Spleen (tissue), 13 donors: ENCODE measurements at places on chromosomes 2 and 18. TPM values are rescaled to one million over a fixed set of nuclear protein-coding genes. Genes with fewer than 3 reads are reported as not detected.

Gene COL3A1
- 177 TPM for total RNA-seq

Gene UGT1A1
- not detected for total RNA-seq

Gene CRYBA2
- total RNA-seq, result not detected

Gene APLF
- 6.0 TPM for total RNA-seq

Gene SIX2
- not detected for total RNA-seq

Gene CELF4
- total RNA-seq, result 0.84 TPM

GRCh38 chr18:50644807-50645206 lies 84.9 kb downstream of the MAPK4 start:
- no peaks in the 10 kb centered on the region for H3K36me3 ChIP-seq
- no peaks in the 10 kb centered on the region for H3K4me1 ChIP-seq
- H3K27me3 ChIP-seq, result no peaks in the 10 kb centered on the region
- H3K27ac ChIP-seq, result no peak overlapping the region
- H3K4me3 ChIP-seq, result no peak overlapping the region

DNA sequence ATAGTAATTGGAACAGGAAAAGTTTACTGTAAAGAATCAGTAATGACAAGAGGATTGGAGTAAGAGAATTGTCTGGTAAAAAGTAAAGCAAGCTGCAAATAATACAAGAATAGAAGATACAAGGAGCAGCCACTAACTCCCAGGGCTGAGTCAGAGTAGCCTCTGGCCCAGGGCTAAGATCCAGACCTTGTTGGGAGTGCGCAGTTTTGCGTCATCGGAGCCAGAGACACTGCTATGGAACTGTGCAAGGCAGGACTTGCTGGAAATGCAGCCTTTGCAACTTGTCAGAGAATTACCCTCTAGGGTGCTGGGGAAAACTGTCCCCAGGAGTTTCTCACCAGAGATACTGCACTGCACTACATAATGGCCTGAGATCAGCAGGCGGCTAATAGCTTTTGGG lies 135.2 kb downstream of the NYAP2 start:
- H3K27me3 ChIP-seq, result no peaks in the 10 kb centered on the region
- H3K4me3 ChIP-seq, result no peak overlapping the region
- H3K36me3 ChIP-seq, result no peaks in the 10 kb centered on the region

- no peak for DNase-seq
- H3K4me3 ChIP-seq, result no peak overlapping the region
- peak overlapping the region; percentile 23 for H3K27ac ChIP-seq
- no peaks in the 10 kb centered on the region for H3K36me3 ChIP-seq
- no peaks in the 10 kb centered on the region for H3K27me3 ChIP-seq
These were observed 3.7 kb downstream of the TSHZ1 start for GRCh38 chr18:75214332-75214690.

DNA sequence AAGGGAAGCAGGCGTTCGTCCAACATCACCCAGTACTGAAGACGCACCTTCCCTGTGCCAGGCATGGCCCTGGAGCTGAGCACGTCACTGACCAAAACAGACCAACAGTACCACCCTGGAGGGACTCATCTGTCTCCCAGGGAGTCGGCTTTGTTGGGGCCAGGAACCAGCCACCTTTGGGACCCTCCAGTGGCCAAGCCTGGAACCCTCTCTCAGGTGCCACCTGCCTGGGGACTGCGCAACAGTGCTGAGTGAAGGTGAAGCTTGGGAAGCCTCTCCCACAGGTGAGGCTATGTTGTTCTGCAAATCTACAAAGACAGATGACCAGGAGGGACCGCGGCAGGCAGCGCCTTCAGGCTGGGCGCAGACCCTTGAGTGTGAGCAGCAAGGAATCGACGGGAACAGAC lies 91.4 kb upstream of the OTOS start:
- H3K36me3 ChIP-seq, result no peaks in the 10 kb centered on the region
- H3K4me1 ChIP-seq, result peaks cover 3% of the 10 kb centered on the region
- no peak overlapping the region for H3K27ac ChIP-seq
- DNase-seq, result peak; percentile 51
- no peaks in the 10 kb centered on the region for H3K27me3 ChIP-seq

DNA sequence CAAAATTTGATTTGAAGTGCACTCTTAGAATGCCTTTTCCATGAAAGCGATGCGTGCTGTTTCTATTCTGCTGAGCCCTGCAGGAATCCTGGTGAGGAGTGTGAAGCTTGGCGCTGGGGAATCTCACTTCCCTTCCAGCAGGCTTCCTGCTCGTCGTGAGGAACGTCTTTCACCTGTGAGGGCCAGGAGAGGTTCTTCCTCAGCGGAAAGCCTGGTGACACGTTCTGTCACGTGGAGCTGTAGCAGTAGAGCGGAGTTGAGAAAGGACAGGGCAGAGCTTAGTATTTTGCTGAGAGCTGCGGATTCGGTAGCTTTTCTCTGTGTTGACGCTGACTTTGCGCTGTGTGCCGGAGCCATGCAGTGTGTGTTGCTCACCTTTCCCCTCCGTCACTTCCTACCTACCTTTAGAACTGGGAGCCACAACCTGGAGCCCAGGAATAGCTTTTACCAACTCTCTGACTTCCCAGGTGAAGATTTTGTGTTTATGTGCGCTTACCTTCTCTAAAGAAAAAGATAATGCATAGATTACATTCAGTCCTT lies 294.8 kb downstream of the PTGR3 start:
- H3K4me3 ChIP-seq, result no peak overlapping the region
- no peak for DNase-seq
- no peak overlapping the region for H3K27ac ChIP-seq
- no peaks in the 10 kb centered on the region for H3K36me3 ChIP-seq
- H3K4me1 ChIP-seq, result no peaks in the 10 kb centered on the region

DNA sequence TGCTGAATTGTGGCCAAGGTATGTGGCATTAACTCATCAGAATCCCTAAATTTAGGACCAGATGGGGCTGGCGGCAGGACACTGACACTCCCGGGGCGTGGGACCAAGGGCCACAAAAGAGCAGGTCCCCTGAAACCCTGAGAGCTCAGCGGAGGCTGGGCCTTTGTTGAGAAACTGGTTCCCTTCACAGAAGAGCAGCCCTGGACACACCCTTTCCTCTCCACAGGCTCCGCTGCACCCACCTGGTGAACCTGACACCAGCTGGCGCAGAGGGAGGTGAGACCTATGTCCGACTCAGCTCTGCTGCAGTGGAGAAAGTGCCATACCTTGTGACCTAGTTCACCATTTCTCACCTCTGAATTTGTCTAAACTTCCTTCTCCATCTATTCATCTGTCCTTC lies 119.5 kb downstream of the RTP5 start:
- DNase-seq, result peak; percentile 76
- no peaks in the 10 kb centered on the region for H3K27me3 ChIP-seq
- H3K4me1 ChIP-seq, result peaks cover 6% of the 10 kb centered on the region
- no peak overlapping the region for H3K27ac ChIP-seq
- no peak overlapping the region for H3K4me3 ChIP-seq
- H3K36me3 ChIP-seq, result no peaks in the 10 kb centered on the region

GRCh38 chr2:233145726-233146125 lies 85.6 kb downstream of the INPP5D start:
- H3K36me3 ChIP-seq, result peaks cover 99% of the 10 kb centered on the region
- H3K27me3 ChIP-seq, result no peaks in the 10 kb centered on the region
- H3K4me1 ChIP-seq, result peaks cover 4% of the 10 kb centered on the region
- no peak overlapping the region for H3K27ac ChIP-seq

- H3K4me3 ChIP-seq, result no peak overlapping the region
- H3K27me3 ChIP-seq, result no peaks in the 10 kb centered on the region
- DNase-seq, result no peak
- H3K27ac ChIP-seq, result no peak overlapping the region
- H3K4me1 ChIP-seq, result no peaks in the 10 kb centered on the region
These were observed 27.3 kb upstream of the NFU1 start for GRCh38 chr2:69464575-69464974.

GRCh38 chr2:217394510-217395351 lies 534.9 kb upstream of the TNP1 start:
- no peak overlapping the region for H3K4me3 ChIP-seq
- no peak overlapping the region for H3K27ac ChIP-seq
- H3K4me1 ChIP-seq, result peaks cover 9% of the 10 kb centered on the region
- no peak for DNase-seq
- no peaks in the 10 kb centered on the region for H3K27me3 ChIP-seq
- no peaks in the 10 kb centered on the region for H3K36me3 ChIP-seq

DNA sequence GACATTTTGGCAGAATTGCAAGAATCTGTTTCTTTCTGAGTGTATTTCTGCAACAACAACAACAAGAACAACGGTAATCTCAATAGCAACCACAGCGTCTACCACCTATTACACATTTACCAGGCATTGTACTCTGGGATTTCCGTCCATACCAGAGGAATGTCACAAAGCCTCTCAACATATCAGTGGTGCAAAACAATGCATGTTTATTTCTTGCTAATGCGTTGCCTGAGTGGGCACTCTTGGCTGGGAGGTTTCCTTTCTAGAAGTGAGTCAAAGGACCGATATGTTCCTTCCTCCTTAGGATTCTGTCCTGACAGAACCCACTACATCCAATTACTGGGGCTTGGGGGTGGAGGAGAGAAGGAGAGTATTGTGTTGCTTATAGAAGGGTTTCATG lies 585.6 kb downstream of the TSN start:
- no peaks in the 10 kb centered on the region for H3K4me1 ChIP-seq
- H3K27me3 ChIP-seq, result no peaks in the 10 kb centered on the region
- no peak for DNase-seq
- H3K4me3 ChIP-seq, result no peak overlapping the region
- no peaks in the 10 kb centered on the region for H3K36me3 ChIP-seq

DNA sequence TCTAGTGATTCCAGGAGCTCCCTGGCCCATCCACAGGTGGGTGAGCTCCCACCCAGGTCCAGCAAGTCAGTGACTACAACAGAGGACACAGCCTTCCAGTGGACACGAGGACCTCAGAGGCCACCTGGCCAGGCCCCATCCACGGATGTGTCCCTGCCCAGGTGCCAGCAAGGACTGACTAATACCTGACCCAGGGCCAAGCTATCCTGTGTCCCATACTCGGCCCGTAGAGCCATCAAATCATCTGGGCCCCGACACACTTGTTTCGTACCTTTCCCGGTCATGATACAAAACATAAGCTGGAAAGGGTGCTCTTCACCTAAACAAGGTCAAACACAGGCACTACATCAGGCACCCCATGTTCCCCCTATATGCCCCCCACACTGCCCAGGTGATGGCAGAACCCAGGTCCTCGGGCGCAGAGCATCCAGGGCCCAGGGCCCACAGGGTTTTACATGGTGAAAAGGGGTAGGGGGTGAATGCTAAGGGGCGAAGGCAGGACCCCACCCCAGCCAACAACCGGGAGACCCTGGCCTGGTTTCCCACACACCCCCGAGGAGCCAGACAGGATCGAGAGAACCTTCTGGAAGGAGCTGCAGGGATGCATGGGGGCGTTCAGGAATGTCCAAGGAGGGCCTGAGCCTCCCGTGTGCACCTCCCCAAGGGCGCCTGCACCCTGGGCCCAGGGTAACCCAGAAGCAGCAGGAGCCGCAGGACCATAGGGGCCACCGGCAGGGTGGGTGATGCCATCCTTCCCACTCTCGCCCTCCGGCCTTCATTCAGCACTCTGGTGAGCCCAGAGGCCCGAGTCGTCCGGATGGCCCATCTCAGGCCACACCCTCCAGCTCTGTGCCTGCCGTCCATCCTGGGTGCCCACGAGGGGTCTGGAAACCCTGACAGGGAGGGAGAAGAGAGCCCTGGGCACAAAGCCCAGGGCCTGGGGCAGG lies 94.3 kb downstream of the HDAC4 start:
- DNase-seq, result peak; percentile 67
- H3K4me3 ChIP-seq, result no peak overlapping the region
- H3K27me3 ChIP-seq, result no peaks in the 10 kb centered on the region
- peaks cover 30% of the 10 kb centered on the region for H3K4me1 ChIP-seq
- H3K36me3 ChIP-seq, result no peaks in the 10 kb centered on the region
- H3K27ac ChIP-seq, result no peak overlapping the region

GRCh38 chr2:191881982-191882816 lies 35.3 kb upstream of the CAVIN2 start:
- H3K4me1 ChIP-seq, result peaks cover 3% of the 10 kb centered on the region
- no peak overlapping the region for H3K4me3 ChIP-seq
- H3K36me3 ChIP-seq, result no peaks in the 10 kb centered on the region

- H3K4me1 ChIP-seq, result peaks cover 10% of the 10 kb centered on the region
- no peak overlapping the region for H3K4me3 ChIP-seq
- H3K27me3 ChIP-seq, result no peaks in the 10 kb centered on the region
- DNase-seq, result no peak
These were observed 5.0 kb downstream of the ZNF397 start for GRCh38 chr18:35245719-35246317.

DNA sequence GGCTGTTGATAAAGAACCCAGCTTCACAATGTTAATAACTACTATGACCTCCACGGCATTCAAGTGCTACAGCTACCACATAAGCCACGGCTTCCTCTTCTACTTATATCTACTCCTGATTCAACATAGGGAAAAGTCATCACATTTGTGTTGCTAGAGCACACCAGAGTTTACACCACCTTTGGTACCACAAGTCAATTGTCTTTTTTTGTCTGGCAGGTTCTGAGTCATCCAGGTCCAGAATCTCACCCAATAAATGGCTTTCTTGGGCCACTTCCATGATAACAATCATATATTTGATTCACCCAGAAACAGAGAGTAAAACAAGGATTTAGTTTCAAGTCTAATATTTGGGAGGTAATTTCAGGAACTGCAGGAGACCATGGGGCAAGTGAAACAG lies 480.2 kb downstream of the TMX3 start:
- no peaks in the 10 kb centered on the region for H3K27me3 ChIP-seq
- no peak overlapping the region for H3K27ac ChIP-seq
- no peaks in the 10 kb centered on the region for H3K4me1 ChIP-seq
- H3K4me3 ChIP-seq, result no peak overlapping the region
- no peak for DNase-seq

- peak; percentile 75 for DNase-seq
- no peaks in the 10 kb centered on the region for H3K27me3 ChIP-seq
- no peak overlapping the region for H3K27ac ChIP-seq
- H3K36me3 ChIP-seq, result no peaks in the 10 kb centered on the region
- H3K4me3 ChIP-seq, result no peak overlapping the region
These were observed 11.1 kb upstream of the KLHL30 start for GRCh38 chr2:238127165-238128060.

- H3K27ac ChIP-seq, result no peak overlapping the region
- no peaks in the 10 kb centered on the region for H3K4me1 ChIP-seq
- DNase-seq, result no peak
- H3K27me3 ChIP-seq, result no peaks in the 10 kb centered on the region
- no peak overlapping the region for H3K4me3 ChIP-seq
- H3K36me3 ChIP-seq, result no peaks in the 10 kb centered on the region
These were observed 7.1 kb downstream of the RFTN2 start for GRCh38 chr2:197668296-197668695.

DNA sequence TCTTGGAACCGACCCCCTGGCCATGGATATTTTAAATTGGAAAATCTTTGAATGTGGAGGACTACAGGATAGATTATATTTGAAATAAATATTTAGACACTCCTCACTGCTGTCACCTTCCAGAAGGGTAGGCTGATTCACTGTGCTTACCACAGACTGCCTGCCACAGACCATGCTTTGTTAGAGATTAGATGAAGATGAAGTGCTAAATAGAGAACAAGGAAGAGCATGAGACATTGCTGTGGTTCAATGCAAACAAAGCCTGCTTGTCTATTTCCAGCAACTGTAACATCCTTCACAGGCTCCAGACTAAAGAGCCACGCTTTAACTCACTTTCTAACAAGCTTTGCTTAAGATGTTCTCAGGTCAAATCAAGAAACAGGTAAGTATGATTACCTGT lies 81.0 kb upstream of the TMEM17 start:
- H3K36me3 ChIP-seq, result no peaks in the 10 kb centered on the region
- no peaks in the 10 kb centered on the region for H3K4me1 ChIP-seq
- no peak overlapping the region for H3K27ac ChIP-seq
- no peak for DNase-seq
- H3K27me3 ChIP-seq, result no peaks in the 10 kb centered on the region
- no peak overlapping the region for H3K4me3 ChIP-seq
